ENCODE measurements at places on chromosomes 7 and 10. TPM values are rescaled to one million over a fixed set of nuclear protein-coding genes. Genes with fewer than 3 reads are reported as not detected.
A peak's percentile ranks its signal among the peaks of the same experiment; 100 is the strongest.

- DNase-seq = no peak
These were observed 192.7 kb upstream of the VWC2 start for GRCh38 chr7:49580761-49581160.

DNA sequence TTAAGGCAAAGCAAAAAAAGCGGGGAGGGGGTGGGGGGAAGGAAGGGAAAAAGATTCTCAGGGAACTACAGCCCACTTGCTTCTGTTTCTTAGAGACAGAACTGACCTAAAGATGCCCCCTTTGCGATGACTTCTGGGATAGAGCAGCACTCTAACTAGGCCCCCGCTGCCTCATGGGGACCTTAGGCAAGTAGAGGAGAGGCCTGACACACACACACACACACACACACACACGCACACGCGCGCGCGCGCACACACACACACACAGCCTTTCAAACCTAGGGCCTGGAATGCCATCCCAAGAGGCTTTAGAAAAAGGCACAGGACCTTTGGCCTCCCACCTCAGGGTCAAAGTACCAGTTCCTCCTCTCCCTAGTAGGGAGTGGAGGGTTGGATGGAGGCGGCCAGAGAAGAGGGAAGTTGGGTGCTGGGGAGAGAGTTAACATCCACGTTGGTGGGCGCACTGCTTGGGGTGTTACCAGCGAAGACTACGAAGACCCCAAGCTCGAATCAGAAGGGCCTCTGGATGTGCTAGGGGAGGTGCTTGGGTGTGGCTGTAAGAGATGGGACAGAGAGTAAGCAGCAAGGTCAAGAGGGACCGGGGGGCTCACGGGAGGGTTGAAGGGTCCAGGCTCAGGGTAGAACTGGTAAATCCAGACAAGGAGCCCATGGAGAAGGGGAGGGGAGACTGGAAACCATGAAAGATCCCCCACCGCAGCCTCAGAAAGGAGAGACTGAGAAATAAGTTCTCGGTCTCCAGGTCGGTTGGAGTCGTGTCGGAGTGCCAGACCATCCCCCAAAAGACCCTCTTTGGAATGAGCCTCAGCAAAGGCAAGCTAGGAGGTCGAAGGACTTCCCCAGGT is 1.2 kb upstream of the COL1A2 start:
- no peak for DNase-seq

- DNase-seq = no peak
These were observed 1.6 kb downstream of the INHBA start for GRCh38 chr7:41701068-41701941.

ITIH5 gene
- total RNA-seq = 8.4 TPM

DNA sequence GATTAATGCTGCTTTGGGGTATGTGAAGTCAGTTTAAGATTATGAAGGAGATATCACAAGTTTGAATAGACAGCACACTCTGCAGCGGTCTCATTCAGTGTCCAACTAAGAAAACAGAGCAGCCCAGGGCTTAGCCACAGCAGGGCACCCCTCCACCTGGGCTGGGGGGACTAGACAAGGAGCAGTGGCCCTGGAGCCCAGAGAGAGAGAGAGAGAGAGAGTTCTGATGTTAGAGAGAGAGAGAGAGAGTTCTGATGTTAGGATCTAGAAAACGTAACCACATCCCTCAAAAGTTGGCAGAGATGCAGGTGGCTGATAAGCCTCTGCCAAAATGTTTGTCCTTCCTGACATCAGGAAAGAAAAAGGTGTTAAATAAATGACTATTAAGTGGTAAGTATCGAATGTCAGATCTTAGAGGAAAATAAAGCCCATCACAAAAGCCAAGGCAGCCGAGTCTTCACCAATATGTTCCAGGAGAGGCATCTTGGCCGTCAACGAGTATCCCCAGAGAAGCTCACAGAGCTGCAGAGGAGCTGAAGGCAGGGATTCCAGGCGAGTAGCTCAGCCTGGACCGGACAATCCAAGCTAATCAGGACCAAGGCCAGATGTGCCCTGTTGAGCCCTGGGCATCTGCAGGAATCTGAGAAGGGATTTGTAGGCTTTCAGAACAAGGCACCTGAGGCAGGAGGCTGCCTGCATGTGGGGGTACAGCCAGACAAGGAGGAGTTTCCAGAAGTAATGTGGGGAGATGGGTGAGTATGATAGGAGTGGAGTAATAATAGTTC is 150.1 kb upstream of the TCF7L2 start:
- no peak for DNase-seq

LIPM gene
- total RNA-seq = not detected

DNA sequence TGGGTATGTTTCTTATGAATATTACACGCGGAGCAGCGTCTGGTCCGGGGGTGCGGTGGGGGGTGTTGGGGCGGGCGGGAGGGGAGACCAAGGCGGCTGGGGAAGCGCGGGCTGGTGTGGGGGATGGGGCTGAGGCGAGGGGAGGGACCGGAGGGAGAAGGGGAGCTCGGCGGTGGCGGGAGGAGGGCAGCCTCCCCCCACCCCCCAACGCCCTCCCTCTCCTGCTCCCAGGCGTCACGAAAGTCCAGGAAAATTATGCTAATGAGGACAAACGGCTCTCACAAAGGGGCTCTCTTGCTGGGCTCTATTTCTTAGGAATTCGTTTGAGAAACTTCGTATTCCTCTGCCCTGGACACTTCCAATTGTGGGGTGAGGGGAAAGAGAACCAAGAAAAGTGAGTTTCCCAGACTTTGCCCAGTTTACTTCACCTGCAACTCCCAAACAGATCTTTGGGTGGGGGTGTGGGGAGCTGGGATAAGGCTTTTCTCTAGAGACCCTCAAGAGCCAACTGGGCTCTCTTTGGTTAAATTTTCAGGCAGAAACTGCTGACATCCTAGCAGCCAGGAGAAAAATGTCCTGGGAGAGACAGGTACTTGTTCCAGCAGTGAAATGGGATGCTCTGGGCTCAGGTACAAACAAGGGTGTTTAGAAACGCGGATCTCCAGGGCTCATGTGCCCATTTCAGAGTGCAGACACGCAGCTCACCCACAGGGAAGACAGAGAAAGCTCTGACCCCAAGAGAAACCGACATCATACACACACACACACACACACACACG is 11.7 kb upstream of the HOXA2 start:
- DNase-seq = no peak

GRCh38 chr10:104417637-104418292 is 64.1 kb downstream of the CFAP58 start:
- no peak for DNase-seq

- no peak for DNase-seq
These were observed 59.0 kb upstream of the NPVF start for GRCh38 chr7:25287291-25287690.

DNA sequence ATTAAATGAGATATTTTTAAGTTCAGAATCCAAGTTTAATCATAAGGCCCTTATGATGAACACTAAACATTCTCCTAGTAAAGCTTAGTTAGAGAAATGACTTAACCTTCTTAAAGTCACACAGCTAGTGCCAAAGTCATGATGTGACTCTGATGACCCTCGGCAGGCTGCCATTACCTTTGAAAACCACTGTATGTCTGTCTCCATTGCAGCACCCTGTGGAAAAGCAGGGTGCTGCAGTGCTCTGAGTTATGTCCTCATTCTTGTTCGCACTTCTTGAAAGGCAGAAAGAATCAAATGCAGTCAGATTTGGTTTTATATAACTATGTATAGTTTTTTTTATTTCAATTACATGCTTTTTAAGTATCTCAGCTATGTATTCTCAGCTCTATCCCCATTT is 105.0 kb downstream of the PHTF2 start:
- DNase-seq = no peak

GRCh38 chr10:115706488-115707076 is 566.4 kb downstream of the GFRA1 start:
- no peak for DNase-seq

SFR1 gene
- 7.2 TPM for total RNA-seq

GRCh38 chr7:158977981-158978380 is 121.6 kb downstream of the DYNC2I1 start:
- DNase-seq = peak; percentile 39

- no peak for DNase-seq
These were observed 770.1 kb downstream of the PHTF2 start for GRCh38 chr7:78568690-78569089.

DNA sequence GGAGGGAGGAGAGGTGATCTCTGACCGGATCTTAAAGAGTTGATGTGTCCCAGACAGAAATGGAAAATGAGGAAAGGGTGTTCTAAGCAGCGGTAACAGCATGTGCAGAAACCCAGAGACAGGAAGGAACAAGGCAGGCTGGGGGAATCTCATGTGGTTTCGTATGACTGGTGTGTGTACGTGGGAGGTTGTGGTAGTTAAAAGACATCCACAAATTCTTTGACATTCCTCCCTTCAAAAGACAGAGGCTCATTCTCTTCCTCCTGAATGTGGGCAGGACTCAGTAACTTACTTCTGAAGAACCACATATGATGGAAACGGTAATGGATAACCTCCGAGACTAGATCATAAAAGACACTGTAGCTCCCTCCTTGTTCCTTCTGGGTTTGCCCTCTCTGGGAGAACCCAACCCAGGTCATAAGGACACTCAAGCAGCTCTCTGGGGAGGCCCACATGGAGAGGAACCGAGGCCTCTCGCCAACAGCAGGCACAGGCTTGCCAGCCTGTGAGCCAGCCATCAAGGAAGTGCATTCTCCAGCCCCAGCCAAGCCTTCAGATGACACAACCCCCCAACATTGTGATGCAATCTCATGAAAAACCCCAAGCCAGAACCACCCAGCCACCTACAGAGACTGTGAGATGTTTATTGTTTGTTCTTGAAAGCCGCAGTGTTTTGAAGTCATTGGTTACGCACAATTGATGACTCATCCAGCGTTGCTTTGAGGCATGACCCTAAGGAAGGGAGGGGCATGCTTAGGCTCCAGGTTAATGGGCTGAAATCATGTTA is 116.0 kb downstream of the SLIT1 start:
- DNase-seq = no peak

ODAD2 gene
- 0.83 TPM for total RNA-seq

GRCh38 chr7:36507475-36508440 is 118.1 kb downstream of the ANLN start:
- no peak for DNase-seq

DNA sequence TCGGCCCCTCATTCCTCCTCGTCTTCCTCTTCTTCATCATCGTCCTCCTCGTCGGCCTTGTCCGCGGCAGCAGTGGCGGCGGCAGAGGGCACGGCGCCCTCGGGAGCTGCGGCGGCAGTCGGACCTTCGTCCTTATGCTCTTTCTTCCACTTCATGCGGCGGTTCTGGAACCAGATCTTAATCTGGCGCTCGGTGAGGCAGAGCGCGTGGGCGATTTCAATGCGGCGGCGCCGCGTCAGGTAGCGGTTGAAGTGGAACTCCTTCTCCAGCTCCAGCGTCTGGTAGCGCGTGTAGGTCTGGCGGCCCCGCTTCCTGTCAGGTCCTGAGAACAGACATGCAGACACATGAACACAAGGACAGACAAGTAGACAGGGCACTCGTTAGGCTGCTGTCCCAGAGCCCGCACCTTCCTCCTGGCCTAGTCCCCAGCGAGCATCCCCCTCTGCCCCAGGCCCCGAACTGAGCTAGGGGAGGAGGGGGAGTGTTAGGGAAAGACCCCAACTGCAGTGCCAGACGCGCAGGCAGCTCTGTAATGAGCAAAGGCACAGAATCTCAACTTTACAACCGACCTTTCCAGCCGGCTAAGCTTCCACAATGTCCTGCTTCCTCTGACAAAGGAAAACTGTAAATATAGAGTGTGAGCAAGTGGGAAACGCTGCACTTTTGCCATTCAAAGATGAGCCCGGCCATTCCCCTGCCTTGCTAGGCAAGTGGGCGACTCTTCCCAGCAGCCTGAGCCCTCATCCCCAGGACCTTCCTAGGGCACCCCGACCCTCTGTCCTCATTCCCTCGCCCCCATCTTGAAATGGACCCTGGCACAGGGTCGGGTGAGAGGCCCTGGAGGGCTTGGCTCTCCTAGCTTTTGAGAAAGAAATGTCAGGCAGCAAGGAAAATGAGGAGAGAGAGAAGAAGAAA is 1.3 kb downstream of the HOXA7 start:
- DNase-seq = peak; percentile 71

ATP6V1F gene
- total RNA-seq = 80.0 TPM

GRCh38 chr7:118590107-118590506 is 365.6 kb downstream of the ANKRD7 start:
- no peak for DNase-seq

DNA sequence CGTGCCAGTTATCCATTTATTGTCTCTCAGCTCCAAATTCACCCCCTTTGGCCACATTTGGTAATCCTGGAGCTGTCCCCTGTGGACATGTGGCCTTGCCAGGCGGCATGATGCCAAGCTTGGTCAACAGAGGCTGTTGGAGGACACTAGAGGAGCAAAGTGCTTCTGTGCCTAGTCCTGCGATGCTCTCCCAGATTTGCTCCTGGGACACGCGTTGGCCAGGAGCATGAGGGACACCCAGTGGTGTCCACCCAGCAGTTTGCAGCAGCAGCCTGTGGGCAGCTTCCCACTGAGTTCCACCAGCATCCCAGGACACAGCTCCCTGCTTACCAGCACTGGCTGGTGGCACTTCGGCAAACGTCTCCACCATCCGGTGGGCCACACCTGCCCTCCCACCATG is 55.5 kb upstream of the STEAP1B start:
- no peak for DNase-seq

- DNase-seq = no peak
These were observed 718.3 kb downstream of the GRID1 start for GRCh38 chr10:85648279-85648754.

DNA sequence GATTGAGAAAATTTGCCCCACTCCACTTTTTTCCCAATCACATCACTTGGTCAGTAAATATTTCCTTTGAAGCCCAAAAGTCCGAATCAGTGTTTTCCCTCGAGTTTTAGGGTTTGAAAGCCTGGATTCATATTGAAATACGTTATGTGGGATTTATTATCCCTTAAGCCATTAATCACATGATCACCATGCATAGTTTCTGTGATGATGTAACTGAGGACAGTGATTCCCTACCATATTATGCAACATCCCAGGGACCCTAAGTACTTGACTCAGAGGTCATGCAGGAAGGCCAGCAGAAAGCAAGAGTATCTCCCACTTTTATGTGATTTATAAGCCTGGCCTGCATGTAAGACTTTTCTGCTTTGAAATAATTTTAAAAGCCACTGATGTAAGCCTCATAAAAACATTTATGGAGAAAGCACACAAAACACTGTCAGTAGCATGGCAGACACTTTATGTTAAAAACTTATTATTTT is 630.6 kb upstream of the ZWINT start:
- DNase-seq = no peak

GRCh38 chr10:34710391-34710751 is 104.7 kb downstream of the PARD3 start:
- DNase-seq = no peak

SLC18A3 gene
- not detected for total RNA-seq

TMEM106B gene
- 37.0 TPM for total RNA-seq

DNA sequence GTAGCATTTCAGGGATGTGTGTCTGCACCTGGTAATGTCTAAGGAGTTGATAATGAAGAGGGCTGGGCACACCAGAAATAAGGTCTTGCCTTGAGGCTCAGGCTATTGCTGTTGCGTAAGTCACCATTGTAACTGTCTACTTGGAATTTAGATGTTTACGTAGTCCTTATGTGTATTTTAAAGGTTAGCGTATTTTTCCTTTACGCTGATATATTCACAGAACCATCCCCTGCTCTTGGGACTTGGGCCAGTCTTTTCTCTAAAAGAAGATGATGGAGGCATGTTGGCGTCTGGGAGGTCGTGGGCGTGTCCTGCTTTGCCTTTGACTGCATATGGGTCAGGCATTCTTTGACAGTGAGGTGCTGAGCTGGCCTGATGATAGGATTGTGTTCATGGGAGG is 14.7 kb downstream of the WDR37 start:
- no peak for DNase-seq

Data from cardiac septum (tissue), 1 donor.